ENCODE measurements at places on chromosomes 5 and 9. TPM values are rescaled to one million over a fixed set of nuclear protein-coding genes. Genes with fewer than 3 reads are reported as not detected.

Gene DMGDH
- polyA plus RNA-seq: not detected

DNA sequence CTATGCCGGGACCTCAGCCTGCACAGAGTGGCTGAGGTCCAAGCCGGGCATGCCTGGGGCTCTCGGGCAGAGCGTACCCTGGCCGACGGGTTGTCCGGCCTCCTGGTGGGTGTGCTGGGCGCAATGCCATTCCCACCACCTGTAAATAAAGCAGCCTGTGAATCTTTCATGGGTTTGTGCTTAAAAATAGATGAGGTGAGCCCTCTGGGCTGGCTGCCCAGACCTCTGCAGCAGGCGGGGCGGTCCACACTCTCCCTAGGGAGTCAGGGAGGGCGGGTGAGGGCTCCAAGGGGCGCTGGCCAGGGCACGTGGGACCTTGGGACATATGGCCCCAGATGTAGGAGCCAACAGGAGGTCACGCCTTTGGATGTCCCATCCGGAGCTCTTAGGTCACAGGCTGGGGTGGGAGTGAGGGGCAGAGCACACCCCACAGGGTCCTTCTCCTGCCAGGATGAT, 3.6 kb upstream of the AGPAT2 start:
- no peak for DNase-seq

Gene QSOX2
- polyA plus RNA-seq: 23.0 TPM

Gene CAMK4
- polyA plus RNA-seq: not detected

GRCh38 chr9:116471093-116471906, 215.8 kb upstream of the TRIM32 start:
- no peak for DNase-seq

GRCh38 chr9:14985419-14985818, 75.2 kb upstream of the FREM1 start:
- DNase-seq: no peak

Gene DAB2IP
- 13.9 TPM for polyA plus RNA-seq

- DNase-seq: no peak
Measured at GRCh38 chr5:127899214-127899610, 184.4 kb upstream of the SLC12A2 start.

DNA sequence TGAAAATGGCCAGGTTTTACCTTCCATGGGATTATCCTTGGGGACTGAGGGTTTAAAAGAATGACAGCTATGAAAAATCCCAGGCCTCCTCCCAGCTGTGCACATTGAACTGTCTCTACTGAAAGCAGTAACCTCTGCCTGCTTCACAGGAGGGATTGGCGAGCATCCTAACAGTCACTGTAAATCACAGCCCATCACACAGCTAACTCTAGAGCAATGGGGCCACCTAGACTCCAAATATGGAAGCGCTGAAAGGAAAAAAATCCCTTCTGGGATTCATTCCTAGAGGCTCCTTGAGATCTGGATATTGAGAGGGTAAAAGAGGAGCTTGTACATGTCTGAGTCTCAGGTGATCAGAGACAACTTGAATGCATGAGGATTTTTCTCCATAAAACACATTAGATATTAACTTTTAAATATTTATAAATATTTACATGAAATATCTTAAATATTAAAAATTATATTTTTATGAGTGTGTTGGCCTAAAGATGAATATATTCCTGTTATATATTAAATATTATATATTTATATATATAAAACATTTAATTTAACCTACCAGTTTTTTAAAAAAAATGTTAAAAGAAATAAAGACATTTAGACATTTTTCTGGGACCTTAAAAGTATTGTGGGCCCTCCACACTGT, 133.8 kb upstream of the SLC24A2 start:
- peak; percentile 50 for DNase-seq

- DNase-seq: no peak
Measured at GRCh38 chr5:31561946-31562345, 29.8 kb downstream of the C5orf22 start.

GRCh38 chr9:10041726-10042229, 571.0 kb downstream of the PTPRD start:
- no peak for DNase-seq

Gene EIF4E1B
- polyA plus RNA-seq: not detected

Gene IL7R
- polyA plus RNA-seq: 0.51 TPM

DNA sequence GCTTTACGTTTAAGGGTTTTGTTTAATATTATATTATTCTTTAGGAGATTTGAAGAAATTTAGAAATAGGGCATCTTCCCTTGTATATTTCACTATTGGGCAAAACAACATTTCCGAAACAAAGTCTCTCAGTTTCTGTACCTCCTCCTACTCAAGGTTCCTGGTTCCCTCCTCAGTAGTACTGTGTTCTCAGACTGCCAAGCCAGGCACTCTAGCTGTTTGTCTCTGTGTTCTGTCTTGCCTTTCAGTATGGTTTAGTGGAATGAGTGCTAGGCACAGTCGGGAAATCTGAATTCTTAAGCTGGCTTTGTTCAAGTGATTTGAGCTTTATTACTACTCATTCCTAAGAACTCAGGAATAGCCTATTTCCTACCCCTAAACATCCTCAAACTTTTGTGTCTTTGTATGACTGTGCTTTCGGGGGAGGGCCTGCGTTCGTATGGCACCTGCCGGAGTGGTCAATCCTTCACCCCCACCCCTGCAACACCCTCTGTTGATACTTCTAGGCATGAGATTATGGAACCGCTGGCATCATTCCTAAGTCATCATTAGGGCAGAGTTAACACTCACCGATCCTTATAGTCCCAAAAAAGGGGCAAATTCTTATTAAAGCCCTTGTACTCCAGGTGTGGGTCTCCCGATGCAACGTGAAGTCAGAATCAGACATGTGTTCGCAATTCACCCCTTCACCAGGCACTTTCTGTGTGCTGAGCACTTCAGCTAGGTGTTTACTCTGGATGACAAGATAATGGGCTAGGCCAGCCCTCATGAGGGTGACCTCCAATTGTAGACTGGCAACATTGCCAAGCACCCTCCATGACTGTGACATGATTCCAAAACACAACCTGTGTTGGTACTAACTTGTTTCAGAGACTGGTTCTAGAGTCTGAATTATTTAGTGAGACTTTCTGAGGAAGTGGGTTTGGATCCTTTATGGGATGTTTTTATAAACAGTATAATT, 24.5 kb downstream of the SNX18 start:
- no peak for DNase-seq

- DNase-seq: no peak
Measured at GRCh38 chr9:71403106-71403505, 281.7 kb upstream of the TRPM3 start.

DNA sequence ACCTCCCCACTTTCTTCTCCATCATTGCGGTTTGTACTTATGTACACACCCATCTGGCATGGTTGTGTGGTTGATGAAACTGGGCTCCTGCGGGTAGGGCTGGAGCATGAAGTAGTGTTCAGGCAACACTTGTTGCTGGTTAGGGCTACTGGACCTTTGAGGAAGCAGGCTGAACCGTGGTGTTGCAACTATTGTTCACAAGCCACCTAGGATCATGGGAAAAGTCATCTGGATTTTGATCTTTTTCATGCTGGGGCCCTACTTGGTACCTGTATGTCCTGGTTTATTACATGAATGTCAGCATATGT, 40.1 kb upstream of the TIFAB start:
- DNase-seq: no peak

Gene FOXI1
- not detected for polyA plus RNA-seq

Gene SPINK9
- not detected for polyA plus RNA-seq

Gene RABEPK
- 41.9 TPM for polyA plus RNA-seq

Gene TCERG1
- 49.1 TPM for polyA plus RNA-seq

Gene PCDHA9
- polyA plus RNA-seq: not detected

Gene POU5F2
- not detected for polyA plus RNA-seq

DNA sequence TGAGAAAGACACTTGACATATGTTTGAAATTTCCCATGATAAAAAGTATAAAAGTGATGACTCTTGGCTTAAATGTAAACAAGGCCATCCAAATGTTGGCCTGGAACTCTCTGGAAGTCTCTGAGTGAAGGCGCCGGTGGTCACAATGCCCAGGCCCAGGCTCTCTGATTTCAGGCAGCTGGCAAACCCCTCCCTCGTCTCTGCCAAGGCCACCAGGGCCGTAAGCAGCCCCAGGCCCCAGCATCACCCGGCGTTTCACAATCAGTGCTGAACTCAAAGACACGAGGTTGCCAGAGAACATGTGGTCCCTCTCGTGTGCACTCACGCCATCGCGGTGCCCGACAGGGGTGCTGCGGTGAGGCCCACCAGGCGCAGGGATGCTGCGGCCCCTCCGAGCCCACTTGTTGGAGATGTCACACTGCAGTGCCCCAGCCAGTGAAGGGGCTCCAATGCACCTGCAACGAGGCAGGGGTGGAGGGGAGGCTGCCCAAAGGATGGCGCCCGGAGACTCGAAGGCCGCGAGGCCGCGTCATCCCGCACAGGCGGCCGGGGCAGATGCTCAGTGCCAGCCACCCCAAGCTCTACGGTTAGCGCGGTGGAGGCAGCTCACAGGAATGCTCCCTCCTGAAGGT, 15.0 kb downstream of the LPCAT1 start:
- DNase-seq: no peak

DNA sequence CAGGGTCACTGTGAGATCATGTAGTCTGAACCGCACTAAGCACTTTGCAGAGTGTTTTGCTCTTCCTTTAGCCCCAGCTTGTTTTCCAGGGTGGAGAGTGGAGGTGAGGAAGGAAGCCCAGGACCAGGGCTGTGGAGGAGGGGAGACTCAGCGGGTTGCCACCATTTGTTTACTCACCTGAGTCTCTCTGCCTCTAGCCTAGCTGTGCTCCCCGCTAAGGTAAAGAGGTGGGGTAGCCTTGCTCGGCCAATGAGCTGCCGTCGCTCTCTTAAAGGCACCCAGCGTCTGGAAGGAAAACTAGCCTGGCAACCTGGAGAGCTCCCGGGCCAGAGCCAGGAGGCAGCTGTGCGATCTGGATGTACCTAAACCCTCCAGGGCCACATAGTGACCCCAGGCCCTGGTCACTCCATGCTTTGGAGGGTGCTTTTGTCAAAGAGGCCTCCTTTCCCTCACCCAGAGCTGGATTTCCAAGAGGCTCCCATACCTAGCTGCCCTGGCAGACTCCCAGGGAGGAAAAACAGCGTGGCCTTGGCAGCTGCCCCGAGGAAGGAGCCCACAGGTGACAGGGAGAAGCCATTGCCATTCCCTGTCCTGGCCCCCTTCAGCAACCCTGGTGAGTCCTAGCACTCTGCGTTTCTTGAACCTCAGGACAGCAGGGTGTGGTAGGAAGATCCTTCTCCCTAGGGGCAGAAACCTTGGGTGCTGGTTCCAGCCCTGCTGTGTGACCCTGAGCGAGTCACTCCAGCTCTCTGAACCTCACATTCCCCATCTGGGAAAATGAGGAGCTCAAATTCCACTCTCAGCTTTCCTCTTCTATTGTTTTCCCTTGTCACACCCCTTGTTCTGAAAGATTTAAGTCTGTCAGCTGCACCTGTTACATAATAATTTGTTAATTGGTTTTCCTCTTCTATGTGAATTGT, 42.4 kb upstream of the LARP1 start:
- DNase-seq: no peak

- DNase-seq: no peak
Measured at GRCh38 chr5:139686706-139687441, 38.7 kb downstream of the CXXC5 start.

Gene LCN2
- polyA plus RNA-seq: 2.3 TPM

Gene SETX
- polyA plus RNA-seq: 15.6 TPM

- no peak for DNase-seq
Measured at GRCh38 chr5:58983526-58984452, 400.9 kb downstream of the RAB3C start.

DNA sequence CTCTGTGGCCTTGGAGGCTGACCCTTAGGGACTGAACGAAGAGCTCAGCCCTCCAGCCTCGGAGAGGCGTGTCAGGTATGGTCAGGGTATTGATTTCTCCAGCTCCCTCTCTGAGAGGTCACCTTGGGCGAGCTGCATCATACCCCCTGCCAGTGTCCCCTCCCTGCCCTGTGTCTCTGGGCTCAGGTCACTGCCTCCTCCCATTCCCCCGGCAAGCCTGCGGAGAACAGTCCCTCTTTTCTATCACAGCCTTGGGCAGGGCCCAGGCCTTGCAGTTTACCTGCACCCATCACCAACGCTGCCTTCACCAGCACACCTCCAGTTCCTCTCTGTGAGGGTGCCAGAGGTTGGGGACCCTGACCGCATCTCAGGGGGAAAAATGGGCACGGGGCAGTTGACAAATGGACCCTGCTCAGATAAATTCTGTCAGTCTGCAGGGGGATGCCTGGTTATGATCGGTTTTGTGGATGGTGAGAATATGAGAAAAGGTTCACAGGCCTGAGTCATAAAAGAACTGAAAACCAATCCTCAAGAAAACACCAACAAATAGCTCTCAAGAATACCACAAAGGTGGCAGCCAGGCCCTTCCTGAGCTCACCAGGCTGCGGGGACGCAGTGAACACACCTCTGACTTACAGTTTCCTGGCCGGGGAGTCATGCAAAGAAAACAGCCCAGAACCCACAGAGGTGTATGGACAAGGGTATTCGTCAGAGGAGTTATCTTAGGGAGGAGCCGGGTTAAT, 24.7 kb upstream of the RXRA start:
- no peak for DNase-seq

Gene PLEKHG4B
- polyA plus RNA-seq: 0.57 TPM

GRCh38 chr9:137313956-137314560, 12.0 kb upstream of the NRARP start:
- DNase-seq: peak; percentile 20

- DNase-seq: peak; percentile 22
Measured at GRCh38 chr5:64690417-64691151, at the start of gene SHISAL2B. TSS of gene SHISAL2B (plus strand) at chr5:64690503. CDS start at chr5:64690624, 121 bp downstream.

Gene EDIL3
- polyA plus RNA-seq: 0.18 TPM

DNA sequence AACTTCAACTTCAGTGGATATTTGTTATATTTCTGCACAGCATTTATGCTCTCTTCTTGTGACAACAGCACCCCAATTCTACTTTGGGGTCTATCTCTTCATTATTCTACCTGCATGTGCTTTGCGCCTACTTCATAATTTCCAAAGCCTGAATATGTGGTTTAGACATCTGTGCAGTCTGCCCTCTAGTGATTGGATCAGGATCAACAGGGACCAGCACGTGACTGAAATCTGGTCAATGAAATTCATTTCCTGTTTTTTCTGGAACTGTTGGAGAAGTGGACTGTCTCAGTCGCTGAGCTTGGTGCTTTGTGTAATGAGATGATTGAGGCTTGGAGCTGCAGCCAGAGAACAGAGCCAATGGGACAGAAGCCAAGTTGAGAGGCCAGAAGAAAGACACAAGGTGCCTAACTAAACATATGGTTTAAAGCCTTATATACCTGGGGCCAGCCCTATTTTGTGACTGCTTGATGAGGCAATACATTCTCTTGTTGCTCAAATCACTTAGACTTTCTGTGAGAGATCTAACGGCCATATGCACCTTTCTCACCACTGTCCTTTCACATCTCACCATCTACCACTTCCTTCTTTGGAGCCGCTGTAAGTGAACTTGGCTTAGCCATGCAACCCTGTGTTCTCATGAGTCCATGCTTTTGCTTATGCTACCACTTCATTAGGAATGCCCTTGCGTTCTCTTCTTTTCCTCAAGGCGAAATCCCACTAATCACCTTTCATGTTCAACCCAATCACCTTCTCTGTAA, 68.8 kb upstream of the PPP2R2B start:
- peak; percentile 27 for DNase-seq

Gene PWWP2A
- polyA plus RNA-seq: 8.7 TPM

GRCh38 chr5:137073189-137073588, 425.9 kb downstream of the SPOCK1 start:
- no peak for DNase-seq

- DNase-seq: peak; percentile 63
Measured at GRCh38 chr5:159189310-159189709, 20.0 kb downstream of the RNF145 start.

Gene PCDHB13
- 0.08 TPM for polyA plus RNA-seq

Gene STPG3
- polyA plus RNA-seq: not detected

Gene PDE6A
- polyA plus RNA-seq: 0.20 TPM

- no peak for DNase-seq
Measured at GRCh38 chr5:123451047-123451446, 27.8 kb upstream of the CEP120 start.

Gene MLANA
- not detected for polyA plus RNA-seq

Gene LPAR1
- 15.8 TPM for polyA plus RNA-seq

- no peak for DNase-seq
Measured at GRCh38 chr5:137616046-137616445, 116.9 kb upstream of the SPOCK1 start.
